Iris pigment epithelial cell (primary cell): ENCODE measurements at places on chromosomes 16 and 17.
A peak's percentile ranks its signal among the peaks of the same experiment; 100 is the strongest.

DNA sequence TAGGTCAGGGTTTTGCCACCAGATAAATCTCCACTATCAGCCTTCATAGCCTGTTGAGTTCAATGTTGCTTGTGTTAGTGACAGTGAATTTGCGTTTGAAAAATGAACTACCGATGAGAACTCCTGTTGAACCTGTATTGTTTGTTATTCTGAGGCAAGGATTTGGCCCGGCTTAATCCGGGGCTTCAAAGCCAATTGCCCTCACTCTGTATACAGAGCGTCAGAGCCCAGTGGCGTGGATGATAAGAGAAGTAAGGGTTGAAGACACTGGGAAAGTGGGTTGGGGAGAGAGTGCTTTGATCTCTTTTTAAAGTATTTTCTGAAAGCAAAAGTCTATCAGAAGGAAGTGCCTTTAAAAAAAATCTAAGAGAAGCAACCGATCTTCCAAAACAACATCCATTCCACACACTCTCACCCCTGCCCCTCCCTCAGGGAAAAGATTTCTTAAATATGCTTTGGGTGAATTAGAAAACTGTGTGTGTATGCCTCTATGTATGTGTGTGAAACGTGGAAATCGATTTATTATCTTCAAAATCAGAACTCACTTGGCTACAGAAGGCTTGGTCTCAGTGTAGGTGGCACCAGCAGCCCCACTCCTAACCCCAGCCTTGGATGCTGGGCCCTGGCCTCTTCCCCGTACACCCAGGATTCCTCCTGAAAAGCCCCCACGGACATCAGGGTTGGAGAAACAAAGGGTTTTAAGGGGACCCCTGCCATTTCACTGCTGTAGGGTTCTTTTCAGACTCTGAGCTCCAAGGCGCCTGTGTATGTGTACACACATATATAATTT lies 8.8 kb downstream of the TBX4 start:
- DNase-seq = no peak

DNA sequence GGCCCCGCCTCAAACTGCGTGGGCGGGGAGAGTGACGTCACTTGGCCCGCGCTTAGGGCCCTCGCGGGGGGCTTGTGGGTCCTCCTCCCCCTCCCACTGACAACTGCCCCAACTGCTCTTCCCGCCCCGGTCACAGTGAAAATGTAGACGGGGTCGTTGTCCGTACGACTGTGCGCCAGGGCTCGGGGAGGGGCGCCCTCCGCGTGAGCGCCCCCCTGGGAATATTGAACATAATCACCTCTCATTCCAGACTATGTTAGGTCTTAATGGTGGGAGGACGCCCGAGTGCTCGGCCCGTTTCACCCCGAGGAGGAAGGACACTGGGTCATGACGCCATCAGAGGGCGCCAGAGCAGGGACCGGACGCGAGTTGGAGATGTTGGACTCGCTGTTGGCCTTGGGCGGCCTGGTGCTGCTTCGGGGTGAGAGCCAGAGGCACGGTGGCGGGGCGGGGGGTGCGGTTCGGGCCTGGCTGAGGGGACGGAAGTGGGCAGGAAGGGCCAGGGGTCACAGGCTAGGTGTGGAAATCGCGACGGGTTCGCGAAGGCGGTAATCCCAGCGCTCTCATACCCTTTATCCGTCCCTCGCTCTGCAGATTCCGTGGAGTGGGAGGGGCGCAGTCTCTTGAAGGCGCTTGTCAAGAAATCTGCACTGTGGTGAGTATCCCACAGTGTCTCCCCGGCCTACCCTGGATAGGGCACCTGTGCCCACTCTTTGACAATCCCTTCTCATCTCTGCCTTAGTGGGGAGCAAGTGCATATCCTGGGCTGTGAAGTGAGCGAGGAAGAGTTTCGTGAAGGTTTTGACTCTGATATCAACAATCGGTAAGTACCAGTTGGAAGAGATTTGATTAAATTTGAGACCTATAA lies at the start of gene ELP5:
TSS of gene ELP5 (plus strand) at position 40 of the 868 bp plus-strand sequence. CDS start at position 376, 336 bp downstream.
- peak; percentile 95 for DNase-seq

GRCh38 chr16:797120-797420 lies 3.5 kb downstream of the GNG13 start:
- no peak for DNase-seq

- DNase-seq = no peak
Observed at GRCh38 chr17:34652021-34652555, 72.7 kb downstream of the TMEM132E start.

GRCh38 chr17:15414532-15415306 lies 52.7 kb downstream of the CDRT4 start:
- no peak for DNase-seq

- DNase-seq = no peak
Observed at GRCh38 chr16:75983296-75983695, 257.0 kb upstream of the CPHXL start.

DNA sequence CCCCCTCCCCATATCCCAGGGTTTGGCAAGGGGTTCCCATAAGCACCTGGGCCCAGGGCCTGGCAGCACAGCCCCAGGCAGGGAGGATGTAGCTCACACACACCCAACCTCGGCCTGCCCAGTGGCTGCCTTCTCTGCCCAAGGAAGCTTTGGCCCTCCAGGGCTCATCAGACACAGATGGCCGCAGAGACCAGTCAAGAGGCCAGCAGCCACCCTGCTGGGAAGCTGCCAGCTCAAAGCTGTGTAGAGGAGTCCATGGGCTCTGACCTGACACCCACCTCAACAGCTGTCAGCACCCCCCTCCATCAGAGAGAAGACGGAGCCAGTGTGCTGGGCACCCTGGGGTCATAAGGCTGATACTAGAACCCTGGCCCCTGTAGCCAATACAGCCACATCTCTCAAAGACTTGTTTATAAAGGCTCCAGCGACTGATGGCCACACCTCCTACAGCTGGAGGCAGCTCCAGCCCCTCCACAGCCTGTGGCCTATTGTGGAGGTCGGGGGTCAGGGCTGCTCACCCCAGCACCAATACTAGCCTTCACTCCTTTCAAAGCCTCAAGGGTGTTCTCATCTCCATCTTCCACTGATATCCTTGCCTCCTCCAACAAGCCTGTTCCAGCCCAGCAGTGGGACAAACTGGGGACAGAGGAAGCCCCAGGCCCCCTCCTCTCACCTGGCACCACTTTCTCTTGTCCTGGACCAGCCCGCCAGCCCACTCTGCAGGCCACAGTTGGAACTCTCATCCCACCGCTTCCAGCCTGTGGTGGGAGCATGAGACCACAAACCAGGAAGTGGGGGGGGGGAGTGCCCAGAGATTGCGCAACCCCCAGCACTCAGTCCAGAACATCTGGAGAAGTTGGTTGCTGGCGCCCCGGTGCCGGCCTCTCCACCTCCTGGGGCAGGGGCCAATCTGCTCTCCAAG lies 2.2 kb upstream of the MPG start:
- DNase-seq = peak; percentile 74

DNA sequence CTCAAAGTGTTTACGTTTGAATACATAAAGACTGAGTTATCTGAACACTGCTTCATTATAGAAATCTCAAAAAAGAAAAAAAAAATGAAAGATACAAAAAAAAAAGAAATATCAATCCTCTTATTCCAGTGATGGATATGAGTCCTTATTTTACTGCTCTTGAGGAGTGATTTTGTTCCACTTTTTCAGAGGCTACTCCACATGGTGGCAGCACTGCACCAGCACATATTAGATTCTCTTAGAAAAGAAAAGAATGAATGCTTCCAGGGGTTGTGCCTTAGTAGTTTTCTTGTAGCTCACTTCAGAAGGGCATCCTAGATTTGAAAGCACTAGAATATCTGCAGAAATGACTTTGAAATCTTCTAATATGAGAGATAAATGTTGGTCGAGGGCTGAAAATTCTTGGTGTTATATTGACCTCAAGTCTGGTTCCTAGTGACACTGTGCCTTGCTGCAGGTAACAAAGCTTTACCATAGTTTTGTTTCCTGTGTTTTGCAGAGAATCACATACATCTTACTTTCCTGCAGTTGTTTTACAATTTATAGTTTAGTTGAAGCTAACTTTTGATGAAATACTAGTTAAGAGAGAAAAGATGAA lies 25.9 kb downstream of the AP2B1 start:
- peak; percentile 68 for DNase-seq

GRCh38 chr17:8480011-8480976 lies 44.6 kb downstream of the NDEL1 start:
- DNase-seq = no peak

DNA sequence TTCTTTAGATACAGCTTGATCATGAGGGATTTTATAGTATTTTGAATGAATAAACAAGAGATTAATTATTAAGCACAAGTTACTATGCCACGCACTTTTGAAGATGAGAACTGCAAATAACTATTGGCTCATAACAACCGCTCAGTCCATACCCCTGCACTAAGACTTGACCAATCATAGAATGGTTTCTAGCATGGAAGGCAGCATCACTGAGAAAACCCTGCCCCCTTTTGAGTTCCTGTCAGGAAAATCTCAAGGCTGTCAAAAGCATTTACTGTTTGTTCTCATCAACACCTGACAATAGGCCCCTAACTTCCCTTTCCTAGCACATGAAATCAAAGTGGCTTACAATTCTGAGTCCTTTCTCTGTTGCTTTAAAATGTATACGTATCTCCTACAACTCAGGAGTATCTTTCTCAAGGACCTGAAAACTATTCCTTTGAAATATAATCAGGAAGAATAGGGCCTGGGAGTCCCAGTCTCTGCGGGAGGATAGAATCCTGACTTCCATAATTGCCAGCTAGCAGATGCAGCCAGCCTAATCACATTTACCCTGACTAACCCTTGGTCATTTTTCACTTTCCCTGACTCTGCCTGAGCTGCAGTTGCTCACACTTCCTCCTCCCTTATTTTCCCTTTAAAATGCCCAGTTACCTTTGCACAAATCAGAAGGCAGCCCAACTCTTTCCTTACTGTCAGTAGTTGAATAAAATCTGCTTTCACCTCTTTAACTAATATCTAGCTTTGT lies 9.1 kb upstream of the MMD start:
- DNase-seq = no peak

DNA sequence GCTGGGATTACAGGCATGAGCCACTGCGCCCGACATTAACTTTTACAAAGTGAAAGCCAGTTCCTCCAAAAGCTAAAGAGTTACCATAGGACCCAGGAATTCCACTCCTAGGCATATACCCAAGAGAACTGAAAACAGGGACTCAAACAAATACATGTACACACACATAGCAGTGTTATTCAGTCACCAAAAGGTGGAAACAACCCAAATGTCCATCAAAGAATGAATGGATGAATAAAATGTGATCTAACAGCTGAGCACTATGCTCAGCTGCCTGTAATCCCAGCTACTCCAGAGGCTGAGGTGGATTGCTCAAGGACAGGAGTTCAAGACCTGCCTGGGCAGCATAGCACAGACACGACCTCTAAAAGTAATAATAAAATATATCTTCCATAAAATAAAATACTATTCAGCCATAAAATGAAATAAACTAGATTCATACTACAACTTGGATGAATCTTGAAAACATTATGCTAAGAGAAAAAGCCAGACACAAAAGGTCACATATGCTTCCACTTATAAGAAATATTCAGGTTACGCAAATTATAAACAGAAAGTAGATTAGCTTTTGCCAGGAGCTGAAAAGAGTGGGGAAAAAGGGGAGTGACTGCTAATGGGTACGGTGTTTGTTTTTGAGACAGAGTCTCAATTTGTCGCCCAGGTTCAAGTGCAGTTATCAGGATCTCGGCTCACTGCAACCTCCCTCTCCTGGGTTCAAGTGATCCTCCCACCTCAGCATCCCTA lies 9.3 kb upstream of the USP7 start:
- DNase-seq = peak; percentile 65

DNA sequence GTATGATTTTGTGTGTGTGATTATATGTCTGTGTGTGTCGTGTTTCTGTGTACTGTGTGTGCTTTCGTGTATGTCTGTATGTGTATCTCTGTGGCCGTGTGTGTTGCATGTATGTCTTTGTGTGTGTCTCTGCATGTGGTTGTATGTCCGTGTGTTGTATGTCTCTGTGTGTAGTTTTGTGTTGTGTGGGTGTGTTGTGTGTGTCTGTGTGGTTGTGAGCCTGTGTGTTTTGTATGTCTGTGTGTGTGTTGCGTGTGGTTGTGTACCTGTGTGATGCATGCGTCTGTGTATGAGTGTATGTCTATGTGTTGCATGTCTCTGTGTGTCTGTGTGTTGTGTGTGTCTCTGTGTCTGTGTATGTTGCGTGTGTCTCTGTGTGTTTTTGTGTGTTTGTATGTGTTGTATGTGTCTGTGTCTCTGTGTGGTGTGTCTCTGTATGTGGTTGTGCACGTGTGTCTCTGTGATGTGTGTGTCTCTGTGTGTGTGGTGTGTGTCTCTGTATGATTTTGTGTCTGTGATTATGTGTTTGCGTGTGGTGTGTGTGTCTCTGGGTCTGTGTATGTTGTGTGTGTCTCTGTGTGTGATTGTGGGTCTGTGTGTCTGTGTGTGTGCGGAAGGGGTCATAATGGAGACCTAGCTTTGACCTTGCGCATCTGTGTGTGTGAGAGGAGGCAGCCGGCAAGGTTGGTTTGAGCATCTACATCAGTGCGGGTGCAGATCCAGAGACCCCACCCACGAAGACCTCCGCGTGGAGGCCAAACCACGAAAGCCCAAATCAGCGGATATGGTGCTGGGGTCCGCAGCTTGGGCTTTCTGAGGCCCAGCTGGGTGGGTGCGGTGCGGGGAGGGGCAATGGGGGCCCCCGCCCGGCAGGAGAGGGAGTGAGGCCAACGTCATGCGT lies 212.6 kb upstream of the GSE1 start:
- DNase-seq = no peak

DNA sequence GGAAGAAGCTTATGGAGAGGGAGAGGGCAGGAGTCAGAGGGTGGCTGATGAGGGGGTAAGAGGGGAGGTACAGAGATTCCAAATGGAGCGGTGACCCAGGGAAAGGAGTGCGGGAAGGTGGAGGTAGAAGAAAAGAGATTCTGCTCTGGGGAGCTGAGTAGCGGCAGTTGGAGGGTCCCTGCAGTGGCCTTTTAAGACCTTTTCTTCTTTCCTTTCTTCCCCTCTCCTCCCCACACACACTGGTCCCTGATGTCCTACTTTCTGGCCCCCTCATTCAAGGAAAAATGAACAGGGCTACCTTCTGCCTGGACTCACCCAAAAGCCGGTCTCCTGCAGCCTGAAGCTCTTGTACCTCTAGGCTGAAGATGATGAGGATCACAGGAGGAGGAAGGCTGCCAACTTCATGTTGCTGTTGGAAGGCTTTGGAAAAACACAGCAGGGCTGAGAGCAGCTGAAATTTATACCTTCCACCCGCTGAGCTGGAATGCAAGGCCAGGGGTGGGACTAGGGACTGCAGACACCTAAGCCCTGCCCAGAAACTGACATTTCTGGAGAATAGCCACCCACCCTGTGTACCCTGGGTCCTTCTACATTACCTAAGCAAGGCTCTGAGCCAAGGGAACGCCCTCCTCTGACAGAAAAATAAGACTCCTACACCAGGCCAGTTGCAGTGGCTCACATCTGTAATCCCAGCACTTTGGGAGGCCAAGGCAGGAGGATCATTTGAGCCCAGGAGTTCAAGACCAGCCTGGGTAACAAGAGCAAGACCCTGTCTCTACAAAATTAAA lies 9.4 kb upstream of the HEATR6 start:
- DNase-seq = peak; percentile 65

- DNase-seq = no peak
Observed at GRCh38 chr16:12646098-12646489, 157.6 kb downstream of the CPPED1 start.

DNA sequence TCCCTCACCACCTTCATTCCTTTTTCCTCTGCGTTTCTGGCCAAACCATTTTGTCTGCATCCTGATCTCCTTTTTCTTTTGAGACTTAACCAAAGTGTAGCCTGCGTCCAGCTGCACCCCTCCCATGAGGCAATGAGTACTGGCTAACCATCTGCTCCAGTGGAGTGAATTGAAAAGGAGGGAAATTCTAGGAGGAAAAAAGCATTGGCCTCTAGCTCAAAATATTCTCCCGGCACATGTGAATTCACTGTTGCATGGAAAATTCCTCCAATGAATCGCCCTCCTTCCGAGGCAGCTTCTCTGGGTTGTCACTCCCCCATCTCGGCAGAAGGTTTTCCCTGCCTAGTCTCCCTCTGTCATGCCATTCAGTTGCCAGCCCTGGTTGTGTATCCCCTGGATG lies 5.6 kb downstream of the RAP1GAP2 start:
- DNase-seq = no peak
